ENCODE measurements at places on chromosomes 7 and 10.

DNA sequence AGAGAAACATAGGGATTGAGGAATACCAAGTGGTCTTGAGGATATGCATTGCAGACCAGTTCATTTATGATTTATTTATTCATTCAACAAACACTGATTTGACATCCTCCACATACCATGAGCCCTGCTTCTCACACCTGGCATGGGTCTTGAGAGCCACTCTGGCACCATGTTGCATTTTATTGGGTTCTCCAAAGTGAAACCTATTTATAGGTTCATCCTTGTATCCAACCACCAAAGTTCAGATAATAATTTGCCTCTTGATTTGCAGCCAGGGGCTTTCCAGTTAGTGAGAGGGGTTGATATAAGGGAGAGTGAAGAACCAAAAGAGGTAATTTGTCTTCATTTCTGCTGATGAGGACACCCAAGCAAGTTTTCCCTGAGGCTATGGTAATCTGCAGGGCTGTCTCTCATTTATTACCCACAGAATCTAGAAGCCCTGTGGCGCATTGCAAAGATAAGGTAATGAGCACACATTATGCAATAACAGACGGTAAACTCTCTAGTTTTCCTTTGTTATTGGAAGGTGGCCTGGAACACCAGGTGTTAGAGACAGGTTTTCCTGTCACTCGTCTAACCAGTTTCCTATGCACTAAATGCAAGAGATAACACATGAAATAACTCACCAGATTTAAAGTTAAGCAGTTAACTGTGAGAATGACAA lies 28.8 kb upstream of the ICA1 start:
- no peak for DNase-seq

- DNase-seq: no peak
These were observed 354.0 kb downstream of the ARL4A start for GRCh38 chr7:13041368-13041988.

GRCh38 chr7:2932402-2933251 lies 88.5 kb upstream of the GNA12 start:
- no peak for DNase-seq

DNA sequence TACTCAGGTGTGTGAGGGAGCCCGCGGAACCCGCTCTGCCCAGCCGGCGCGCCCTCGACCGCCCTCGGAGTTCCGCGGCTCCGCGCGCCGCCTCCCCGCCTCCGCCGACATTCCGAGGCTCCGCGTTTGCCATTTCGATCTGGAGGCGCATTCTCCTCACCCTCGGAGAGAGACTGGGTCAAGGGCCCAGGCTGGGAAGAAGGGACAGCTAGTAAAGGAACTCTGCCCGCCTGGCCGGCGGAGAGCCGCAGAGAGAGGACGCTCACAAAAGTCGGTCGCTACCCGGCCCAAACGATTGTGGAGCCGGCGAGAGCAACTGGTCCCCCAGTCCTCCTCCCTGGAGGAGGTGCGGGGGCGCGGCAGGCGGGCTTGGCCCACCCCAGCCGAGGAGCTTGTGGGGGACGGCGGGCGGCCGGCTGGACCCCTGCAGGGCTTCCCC lies 74.5 kb upstream of the LEP start:
- no peak for DNase-seq

- DNase-seq: no peak
These were observed 113.3 kb upstream of the AFAP1L2 start for GRCh38 chr10:114517368-114518250.

DNA sequence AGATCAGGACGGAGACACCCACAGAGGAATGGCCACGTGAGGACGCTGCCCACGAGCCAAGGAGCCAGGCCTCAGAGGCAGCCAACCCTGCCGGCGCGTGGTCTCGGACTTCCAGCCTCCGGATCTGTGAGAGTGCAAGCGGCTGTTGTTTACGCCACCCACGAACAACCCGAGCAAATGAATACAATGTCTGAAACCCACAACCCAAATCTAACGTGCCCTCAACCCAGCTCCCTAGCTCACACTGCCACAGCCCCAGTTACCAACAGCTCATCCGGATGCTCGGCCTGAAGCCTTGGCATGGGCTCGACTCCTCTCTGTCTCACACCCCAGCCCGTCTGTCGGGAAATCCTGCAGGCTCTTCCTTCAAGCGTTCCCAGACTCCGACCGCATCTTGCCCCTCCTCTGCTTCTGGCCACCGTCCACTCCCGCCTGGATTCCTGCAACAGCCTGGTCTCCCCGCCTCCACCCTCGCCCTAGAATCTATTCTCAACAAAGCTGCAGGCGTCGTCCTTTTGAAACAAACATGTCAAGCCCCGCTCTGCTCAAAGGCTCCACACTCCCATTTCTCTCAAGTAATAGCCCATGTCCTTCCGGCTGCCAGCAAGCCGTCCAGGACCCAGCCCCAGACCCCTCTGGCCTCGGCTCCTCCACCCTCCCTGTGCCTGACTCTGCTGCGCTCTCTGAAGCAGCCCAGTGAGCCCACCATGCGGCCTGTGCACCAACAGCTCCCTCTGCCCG lies 35.3 kb downstream of the STK32C start:
- no peak for DNase-seq

Measured in stimulated activated CD4-positive, alpha-beta T cell treated with anti-CD3 and anti-CD28 coated beads, Interleukin-15, amount 100 ng/mL, for 1 hour (primary cell).